ENCODE measurements at places on chromosomes 2 and 18.

DNA sequence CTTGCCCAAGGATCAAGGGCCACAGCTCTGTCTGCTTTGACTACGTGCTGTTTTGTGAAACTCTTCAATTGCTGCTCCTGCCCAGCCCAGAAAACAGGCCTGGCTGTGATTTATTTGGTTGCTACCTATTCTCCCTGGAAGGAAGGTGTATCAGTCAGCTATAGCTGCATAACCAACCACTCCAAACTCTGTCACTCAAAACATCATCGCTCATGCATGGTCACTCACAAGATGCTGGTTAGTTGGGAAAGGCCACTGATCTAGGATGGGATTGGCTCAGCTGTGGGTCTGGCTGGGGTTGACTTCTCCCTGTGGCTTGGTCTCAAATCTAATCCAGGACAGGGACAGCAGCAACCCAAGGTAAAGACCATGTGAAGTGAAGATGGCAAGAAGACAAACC lies 14.6 kb downstream of the TEX51 start:
- no peak for DNase-seq

DNA sequence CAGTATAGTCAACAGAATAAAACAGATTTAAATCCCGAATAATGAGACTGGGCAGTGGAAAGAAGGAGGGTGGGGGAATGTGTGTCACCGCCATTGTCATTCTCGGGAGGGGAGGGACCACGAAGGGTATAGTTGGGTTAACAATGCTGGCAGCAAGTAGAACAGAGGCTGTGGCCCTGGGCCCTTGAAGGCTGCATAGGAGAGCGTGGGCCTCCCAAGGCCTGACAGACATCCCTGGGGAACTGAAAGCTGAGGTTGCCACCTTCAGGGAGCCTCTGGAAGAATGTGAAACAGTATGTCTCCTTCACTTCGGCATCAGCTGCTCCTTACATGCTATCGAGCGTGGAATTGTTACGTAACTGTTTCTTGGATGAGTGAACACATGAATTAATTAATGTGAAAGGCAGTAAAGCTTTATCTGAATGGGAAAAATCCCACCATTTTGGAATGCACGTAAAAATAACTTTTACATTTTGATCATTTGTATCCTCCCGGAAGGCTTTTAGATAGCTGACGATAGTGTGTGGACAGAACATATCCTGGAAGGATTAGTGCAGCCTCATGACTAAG lies 92.8 kb upstream of the TTC39C start:
- no peak for DNase-seq

DNA sequence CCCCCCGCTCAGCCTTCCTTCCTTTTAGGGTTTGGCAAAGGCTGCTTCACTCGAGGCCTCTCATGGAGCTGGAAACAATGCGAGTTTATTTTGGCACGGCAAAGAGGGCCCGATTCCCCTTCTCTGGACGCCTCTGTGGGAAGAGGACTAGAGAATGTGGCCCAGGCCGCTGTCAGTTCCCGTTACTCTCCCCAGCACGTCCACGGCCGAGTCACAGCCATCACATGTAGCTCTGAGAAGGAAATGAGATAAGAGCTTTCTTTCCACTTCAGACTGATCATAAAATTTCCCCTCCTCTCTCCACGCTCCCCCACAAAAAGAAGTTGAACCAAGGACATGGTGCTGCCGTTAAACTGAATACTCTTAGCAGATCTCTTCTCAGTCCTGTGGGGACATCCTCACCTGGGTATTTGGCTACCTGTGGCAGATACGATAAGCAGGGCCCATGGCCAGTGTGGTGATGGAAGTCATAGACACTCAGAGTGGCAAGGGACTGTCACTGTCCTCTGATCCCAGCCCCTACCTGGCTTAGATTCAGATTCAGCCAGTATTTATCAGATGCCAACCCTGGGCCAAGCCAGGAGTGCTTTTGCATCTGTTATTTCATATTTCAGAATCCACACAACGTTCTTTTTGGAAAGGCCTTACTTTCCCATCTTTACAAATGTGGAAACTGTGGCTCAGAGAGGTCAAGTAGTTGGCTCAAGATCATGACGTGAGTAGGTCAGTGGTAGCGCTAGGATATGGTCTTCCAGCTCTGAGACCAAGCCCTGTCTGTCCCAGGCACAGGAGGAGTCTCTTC lies 101.2 kb downstream of the MCFD2 start:
- DNase-seq, result no peak

DNA sequence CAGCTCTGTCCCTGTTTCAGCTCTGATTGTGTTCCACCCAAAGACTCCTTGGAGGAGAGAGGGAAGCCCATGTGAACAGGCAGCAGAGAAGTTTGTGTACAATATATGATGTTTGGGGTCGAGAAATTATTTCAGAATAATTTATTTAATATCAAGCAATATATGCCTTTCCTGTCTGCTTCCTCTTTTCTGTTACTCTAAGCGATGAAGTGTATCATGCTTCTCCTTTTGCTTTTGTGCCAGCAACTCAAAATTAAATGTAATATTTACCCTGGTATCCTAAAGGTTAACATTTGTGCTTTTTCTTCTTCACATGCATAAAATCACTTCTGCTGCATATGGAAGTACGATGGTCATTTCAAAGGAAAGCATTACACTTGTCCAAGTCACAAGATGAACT lies 2.4 kb upstream of the NTSR2 start:
- DNase-seq, result no peak

DNA sequence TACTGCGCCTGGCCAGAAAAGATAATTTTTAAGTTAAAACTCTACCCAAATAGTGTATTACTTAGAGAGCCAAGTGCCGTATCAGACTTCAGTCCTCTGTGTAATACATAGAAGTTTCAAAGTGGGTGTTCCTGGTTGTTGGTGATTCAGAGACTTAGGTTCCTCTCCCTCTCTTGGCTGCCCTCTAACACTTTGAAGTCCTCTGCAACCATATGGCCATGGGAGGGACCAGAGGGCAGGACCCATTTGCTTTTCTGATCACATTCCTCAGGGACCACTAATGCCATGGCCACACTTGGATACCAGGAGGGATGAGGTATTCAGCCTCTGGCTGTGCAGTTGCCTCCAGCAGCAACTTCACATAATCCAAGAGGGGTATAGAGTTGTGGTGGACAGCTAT lies 131.5 kb downstream of the CAPN13 start:
- DNase-seq, result no peak

Measured in neural crest cell (in vitro differentiated cells).